ENCODE measurements at places on chromosomes 6 and 20.

GRCh38 chr6:159943968-159944598, 24.8 kb upstream of the IGF2R start:
- no peak for DNase-seq

DNA sequence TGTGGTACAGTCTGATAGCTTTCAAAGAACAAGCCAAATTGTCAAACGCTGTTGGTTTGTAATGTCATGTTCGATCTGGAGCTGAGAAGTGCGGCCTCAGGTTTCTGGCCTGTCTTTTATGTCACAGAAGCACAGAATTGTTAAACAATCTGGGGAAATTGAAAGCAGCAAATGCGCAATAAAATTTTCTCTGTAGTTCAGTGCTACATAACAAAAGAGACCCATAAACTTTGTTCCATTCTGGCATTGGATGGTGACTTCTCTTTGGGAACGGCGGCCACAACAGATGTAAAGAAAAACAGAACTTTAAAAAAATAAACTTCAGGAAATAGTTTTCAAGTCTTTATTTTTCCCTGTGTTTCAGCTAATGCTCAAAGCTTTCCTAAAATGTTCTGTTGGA, 106.9 kb downstream of the PRL start:
- DNase-seq: no peak

DNA sequence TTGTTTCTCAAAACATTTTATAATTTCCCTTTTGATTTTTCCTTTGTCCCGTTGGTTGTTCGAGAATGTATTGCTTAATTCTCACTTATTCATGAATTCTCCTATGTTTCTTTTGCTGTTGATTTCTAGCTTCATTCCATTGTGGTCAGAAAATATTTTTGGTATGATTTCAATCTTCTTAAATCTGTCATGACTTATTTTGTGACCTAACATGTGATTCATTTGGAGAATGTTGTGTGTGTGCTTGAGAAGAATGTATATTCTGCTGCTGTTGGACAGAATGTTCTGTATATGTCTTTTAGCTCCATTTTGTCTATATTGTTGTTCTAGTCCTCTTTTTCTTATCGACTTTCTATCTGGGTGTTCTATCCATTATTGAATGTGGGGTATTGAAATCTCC, 286.2 kb upstream of the RNF217 start:
- no peak for DNase-seq

GRCh38 chr6:92756912-92757311, 662.4 kb downstream of the EPHA7 start:
- no peak for DNase-seq

DNA sequence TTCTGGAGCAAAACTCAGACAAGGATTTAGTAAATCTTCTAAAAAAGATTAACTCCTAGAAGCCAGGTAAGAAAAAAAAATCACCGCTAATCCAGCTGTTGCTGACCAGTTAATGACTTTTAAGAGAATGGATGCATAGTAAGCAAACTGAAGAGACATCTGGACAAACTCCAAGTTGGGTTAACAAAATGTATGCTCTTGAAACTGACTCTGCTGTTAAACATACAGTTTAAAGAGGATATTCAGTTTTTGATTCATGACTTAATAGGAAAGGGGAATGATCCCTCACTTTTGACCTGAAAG, 70.4 kb downstream of the PLAGL1 start:
- no peak for DNase-seq

DNA sequence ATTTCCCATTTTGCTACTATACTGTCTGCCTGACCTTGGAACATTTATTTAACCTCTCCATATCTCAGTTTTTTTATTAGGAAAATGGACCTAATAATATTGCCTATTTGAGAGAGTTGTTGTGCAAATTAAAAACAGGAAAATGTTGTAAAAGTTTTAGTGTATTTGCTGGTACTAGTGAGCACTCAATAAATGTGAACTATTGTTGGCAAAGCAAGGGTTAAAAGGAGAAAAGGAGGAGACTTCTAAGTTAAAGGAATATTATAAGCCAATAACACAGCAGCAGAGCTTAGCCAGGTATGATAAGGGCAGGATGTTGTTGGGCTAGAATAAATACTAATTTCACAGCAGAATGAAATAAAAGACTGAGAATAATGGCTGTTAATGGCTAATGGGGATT, 211.9 kb upstream of the FUT9 start:
- DNase-seq: no peak

DNA sequence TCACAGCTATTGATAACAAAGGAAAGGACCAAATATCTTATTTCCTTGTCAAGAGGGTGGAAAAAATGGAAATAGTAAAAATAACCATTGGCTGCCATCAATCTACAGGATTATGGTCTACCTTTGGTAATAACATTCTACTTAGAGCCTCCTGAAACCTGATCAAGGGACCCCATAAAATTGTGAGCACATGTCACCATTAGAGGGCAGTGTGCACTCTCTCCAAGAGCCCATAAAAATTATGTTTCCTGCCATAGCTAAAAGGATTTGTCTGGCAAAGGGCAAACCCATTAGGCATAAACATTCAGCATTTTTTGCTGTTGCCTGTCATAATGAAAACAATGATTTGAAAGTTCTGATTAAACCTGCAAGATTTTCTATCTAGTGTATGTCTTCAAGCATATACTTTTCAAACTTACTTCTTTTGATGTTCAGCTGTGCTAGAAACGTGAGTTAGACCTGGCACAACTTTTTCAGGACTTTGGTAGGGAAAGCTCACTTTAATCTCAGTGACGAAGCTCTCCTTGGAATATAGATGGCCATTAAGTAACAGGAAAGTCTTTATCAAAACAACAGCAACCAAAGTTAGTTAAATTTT, 120.7 kb upstream of the ZFP64 start:
- DNase-seq: peak; percentile 60

GRCh38 chr6:106825156-106825555, 149.4 kb downstream of the CD24 start:
- DNase-seq: no peak

DNA sequence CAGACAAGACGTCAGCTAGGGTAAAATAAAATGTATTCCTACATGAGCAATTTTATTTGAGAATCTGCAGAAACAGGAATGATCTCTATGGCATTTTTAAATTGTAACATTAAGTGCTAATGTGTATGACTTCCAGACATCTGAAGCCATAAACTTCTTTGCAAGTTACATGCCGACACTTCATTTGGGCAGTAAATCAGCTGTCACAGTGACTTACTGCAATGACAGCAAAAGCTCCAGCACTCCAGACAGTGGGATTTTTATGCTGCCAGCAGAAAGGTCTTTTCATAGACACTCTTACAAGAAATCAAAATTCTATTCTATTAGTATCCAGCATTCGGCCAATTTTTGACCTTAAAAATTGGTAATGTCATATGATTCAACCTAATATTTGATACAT, 156.3 kb upstream of the SNX9 start:
- DNase-seq: no peak

DNA sequence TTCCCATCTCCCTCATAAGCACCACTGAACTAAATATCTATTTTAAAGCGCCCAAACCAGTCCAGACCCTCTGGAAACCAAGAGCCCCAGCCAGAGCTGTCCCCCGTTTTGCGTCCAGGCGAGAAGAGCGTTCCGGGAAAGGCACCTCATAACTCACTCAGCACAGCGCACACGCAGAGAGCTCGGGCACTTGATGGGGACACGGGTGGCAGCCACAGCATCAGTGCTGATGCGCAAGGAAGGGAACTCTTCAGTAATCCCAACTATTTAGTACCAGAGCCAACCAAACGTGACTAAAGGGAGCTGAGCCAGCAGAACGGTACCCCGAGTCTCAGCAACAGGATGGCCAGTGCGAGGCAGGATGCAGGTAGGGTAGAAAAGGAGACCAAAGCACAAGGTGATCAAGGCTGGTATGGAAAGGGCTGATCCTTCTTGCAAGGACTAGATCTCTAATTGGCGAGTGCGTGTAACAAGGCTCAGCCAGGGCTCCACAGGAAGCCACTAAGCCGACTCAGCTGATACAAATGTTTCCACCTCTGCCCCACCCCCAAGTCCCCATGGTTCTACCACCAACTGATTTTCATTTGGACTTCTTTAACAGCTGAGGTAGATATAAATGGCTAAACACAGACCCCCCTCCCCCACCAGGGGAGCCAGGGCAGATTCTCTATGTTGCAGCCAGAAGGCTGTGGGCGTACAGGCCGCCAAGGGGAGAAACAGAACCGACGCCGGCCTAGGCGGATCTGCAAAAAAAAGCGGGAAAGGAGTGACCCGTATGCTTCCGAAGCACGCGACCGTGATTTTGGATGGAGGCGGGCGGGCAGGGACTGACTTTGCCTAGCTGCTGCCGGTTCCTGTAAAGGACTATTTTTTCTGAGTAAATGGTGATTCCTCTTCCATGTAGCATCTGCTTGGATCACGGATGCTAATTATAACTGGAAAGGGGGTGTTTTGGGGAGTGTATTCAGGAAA, 183.5 kb upstream of the COL21A1 start:
- no peak for DNase-seq

DNA sequence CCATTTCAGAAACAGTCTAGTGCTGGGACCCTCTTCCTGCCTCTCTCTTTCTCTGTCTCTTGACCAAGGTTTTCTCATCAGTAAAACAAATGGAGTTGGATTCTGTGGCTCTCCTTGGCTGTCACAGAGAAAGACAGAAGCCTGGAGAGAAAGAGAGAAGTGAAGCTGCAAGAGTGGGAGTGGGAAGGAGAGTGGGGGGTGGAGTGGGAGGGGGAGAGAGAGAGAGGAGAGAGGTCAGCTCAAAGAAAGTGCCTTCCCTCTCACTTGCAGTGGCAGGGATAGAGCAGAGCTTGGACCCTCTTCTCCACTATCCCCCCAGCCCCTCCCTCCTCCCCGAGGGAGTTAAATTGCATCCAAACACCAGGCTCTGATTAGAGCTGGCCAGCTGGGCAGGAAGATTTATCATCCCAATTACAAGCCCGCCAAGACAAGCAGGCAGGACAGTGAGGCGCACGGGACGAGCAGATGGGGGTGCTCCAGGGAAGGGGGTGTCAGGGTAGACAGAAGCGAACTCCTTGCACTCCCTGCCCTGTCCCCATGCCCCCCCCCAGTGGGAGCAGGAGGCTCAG, 74.3 kb downstream of the CD40 start:
- DNase-seq: no peak

GRCh38 chr20:16846006-16846405, 97.8 kb downstream of the OTOR start:
- no peak for DNase-seq

GRCh38 chr6:72659754-72660153, 37.9 kb downstream of the KCNQ5 start:
- DNase-seq: no peak

- no peak for DNase-seq
Measured at GRCh38 chr6:20310185-20310584, 91.5 kb upstream of the E2F3 start.

DNA sequence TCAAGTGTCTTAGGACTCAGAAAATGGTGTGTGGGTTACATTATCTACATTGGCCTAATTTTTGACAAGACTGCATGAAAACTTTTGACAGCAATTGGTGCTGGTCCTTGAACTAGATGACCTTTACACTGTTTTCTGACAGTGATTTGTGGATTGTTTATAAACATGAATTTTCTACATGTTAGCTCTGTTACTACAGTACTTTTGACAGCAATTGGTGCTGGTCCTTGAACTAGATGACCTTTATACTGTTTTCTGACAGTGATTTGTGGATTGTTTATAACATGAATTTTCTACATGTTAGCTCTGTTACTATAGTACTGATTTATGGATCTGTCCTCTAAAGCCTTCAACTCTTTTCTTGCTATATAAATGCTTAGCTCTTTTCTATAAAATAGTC, 16.7 kb downstream of the KCTD20 start:
- no peak for DNase-seq

DNA sequence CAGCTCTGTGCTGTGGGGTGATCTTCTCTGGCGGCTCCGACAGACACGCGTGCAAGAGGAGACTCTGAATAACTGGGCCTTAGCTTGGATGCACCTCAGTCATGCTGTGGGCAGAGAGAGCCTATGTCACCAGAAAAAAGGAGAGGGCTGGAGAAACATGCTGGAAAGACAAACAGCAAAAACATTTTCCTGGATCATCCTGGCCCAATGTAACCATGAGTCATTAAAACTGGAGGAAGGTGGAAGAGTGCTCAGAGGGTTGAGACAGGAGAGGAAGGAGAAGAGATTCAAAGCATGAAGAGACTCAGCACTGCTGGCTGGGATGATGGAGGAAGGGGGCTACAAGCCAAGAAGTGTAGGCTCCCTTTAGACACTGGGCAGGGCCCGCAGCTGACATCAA, 292.0 kb downstream of the CDH26 start:
- no peak for DNase-seq

- no peak for DNase-seq
Measured at GRCh38 chr6:153312634-153313033, 181.6 kb upstream of the RGS17 start.

- no peak for DNase-seq
Measured at GRCh38 chr6:46014046-46014445, 1.6 kb downstream of the CLIC5 start.

DNA sequence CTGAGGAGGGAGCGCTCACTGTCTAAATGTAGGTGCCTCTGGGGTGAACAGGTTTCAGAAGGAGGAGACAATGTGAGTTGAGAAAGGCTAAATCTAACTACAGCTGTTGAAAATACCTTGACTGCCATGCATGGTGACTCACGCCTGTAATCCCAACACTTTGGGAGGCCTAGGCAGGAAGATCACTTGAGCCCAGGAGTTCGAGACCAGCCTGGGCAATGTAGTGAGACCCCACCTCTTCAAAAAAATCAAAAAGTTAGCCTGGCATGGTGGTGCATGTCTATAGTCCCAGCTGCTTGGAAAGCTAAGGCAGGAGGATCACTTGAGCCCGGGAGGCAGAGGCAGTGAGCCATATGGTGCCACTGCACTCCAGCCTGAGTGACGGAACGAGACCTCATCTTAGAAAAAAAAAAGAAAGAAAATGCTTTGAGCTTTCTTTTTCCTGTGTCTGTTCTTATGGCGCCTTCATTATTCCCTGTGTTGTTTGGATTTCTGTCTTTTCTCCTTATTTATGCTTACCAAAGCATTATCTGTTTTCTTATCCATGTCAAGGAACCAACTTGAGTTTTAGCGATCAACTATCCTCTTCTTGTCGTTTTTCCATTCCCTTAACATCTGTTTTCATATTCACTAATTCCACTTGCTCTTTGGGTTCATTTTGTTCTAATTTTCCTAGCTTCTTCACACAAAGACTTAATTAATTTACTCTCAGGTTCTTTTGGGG, 8.5 kb downstream of the SLC2A10 start:
- DNase-seq: no peak

DNA sequence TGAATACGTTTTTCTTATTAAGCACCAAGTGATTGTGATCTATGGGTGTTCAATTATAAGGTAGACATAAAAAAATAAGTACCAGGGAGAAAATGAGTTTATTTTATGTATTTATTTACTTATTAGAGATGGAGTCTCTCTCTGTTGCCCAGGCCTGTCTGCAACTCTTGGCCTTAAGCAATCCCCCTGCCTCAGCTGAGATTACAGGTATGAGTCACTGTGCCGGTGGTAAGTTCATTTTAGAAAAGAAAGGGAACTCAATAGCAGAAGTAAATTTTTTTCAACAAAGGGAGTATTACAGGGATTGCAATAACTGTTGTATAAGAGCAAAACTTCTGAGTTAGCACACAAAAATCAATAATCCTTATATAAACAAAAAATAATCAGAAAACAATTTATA, 98.7 kb upstream of the FUT9 start:
- DNase-seq: no peak

- DNase-seq: no peak
Measured at GRCh38 chr6:23081701-23082100, 512.3 kb downstream of the HDGFL1 start.

- no peak for DNase-seq
Measured at GRCh38 chr6:31878726-31879125, at the start of gene SLC44A4. SLC44A4 (minus strand) TSS chr6:31878997; CDS start chr6:31878980, 17 bp downstream.
